Activated CD8-positive, alpha-beta memory T cell treated with anti-CD3 and anti-CD28 coated beads for 24 hours (primary cell): ENCODE measurements at places on chromosomes 11 and 22.

DNA sequence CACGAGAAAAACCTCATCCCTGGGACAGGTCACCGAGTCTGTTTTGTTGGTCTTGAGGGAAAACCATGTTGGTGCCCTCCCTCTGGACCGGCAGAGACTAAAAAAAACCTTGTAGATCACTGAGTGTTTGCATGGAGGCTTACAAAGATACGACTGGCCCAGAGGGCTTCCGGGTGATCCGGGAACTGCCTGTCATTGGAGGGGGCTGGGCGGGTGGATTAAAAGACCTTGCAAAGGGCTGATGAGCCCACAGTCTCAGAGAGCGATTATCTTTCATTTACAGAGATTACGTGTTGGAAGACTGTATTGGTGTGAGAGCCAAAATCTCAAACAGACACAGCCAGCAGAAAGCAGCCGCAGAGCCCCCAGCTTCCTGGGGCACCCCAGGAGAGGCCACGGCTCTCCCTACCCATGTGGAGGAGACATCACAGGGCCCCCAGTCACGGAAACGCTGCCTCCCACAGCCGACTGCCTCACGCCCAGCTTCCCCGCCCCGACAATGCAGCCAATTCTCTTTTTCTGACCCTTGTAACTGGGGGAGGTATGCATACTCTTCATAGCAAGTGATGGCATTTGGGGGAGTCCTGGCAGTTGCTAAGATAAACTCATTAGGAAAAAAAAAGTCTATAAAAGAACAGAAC lies 426.4 kb downstream of the CTTN start:
- DNase-seq = no peak

GRCh38 chr11:14905104-14906033 lies 13.3 kb upstream of the CYP2R1 start:
- DNase-seq = peak; percentile 89

GRCh38 chr11:34013898-34014571 lies 37.5 kb upstream of the CAPRIN1 start:
- no peak for DNase-seq

DNA sequence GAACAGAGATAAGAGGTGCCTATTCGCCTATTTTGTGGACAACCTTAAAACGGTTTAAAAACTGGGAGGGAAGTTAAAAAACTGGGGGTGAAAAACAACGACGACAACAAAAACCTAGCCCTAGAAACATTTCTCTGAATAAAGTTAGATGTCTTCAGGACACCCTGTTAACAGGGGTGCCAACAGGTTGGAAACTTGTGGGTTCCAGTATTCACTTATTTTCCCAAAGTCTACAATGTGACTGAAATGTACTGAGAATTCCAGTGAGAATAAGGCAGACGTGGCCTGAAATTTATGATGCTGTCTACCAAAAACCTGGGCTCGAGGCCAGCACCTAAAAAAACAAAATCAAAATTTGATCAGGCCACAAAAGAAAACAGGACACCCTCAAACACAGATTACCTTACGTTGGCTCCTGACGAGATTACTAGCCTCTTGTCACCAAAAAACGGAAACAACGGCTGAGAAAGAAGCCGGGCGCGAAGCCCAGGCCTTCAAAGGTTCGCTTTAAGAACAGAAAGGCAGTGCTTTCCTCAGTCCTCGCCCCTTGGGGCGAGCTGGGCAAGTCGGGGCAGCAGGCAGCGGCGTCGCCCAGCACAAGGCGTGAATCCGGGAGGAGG lies 906 bp downstream of the CCDC90B start:
- DNase-seq = no peak

DNA sequence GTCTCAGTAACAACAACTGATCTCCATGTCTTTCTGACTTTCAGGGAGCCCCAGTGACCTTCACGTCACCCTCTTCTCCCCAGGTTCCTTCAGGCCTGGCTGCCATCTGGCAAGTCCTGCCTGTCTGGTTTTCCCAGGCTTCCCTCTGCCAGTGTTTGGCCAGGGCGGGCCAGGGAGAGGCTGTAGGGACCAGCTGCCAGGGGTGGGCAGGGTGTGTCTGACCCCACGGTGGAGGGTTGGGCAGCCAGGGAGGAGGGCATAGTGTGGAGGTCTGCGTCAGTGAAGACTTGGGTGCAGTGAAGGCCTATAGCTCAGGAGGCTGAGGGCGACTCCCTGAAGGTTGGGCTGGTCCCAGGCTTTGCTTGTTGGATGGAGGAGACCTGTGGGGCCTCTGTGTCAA lies 11.9 kb upstream of the MRGPRX2 start:
- DNase-seq = no peak

DNA sequence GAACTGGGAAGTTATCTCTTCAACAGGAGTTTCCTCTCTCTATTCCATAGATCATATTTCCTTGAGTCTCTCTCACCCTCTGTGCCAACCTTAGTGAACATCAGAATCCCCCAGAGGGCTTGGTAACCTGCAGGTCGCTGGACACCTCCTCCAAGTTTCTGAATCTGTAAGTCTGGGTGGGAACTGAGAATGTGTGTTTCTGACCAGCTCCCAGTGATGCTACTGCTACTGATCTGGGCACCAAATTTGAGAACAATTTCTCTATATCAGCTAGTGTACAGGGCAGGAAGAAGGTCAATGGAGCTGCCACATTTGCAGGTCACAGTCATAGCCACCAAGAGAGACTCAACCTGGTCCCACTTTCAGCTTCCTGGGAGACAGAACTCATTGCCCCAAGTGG lies 62.9 kb downstream of the RCN1 start:
- DNase-seq = no peak

GRCh38 chr11:34458525-34458924 lies 19.8 kb downstream of the CAT start:
- DNase-seq = no peak

GRCh38 chr11:1451781-1452470 lies 34.7 kb downstream of the MOB2 start:
- DNase-seq = no peak

GRCh38 chr11:8527939-8528338 lies 66.1 kb downstream of the STK33 start:
- no peak for DNase-seq

DNA sequence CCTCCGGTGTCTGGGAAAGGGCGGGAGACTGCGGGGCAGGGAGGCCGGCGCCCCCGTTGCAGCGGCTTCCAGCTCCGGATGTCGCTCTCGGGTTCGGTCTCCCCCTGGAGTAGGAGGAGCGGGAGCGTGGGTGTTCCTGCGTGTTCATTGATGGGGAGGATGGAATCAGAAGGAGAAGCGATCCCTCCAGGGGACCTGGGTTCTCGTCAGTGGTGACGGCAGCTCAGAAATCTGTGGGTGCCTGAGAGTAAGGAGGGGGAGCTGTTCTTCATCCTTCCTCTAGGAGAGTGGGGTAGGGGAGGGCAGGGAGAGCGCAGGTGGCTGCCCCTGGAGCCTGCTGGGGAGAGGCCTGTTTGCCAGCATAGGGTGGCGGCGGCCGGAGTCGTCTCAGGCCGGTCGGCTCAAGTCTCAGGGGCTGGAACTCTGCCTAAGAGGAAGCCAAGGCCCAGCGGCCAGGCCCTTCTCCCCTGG lies 1.1 kb downstream of the UBASH3B start:
- DNase-seq = no peak

- DNase-seq = no peak
Observed at GRCh38 chr11:7635137-7635536, 38.2 kb downstream of the CYB5R2 start.

DNA sequence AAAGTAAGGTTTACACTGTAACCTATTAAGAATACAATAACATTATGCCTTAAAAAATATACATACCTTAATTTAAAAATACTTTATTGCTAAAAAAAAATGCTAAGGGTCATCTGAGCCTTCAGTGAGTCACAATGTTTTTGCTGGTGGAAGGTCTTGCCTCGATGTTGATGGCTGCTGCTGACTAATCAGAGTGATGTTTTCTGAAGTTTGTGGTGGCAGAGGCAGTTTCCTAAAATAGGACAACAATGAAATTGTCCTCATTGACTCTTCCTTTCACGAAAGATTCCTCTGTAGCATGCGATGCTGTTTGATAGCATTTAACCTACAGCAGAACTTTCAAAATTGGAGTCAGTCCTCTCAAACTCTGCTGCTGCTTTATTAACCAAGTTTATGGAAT lies 97.6 kb downstream of the FAT3 start:
- DNase-seq = no peak

DNA sequence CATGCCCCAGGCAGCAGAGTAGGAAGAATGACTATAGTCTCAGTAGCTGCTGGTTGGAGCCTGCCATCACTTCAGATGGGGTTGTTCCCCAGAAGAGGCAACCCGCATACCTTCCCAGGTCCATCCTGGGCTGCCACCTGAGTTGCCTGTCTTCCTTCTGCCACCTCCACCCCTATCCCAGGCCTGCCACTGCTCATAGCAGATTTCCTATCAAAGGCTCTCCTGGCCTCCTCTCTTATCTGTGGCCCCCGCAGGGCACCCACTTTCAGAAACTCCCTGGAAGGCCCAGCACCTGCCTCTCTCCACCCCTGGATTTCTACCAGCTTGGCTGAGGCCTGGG lies 649 bp upstream of the NR1H3 start:
- DNase-seq = no peak

GRCh38 chr22:26170795-26171580 lies 1.7 kb downstream of the SEZ6L start:
- DNase-seq = no peak

GRCh38 chr11:47434011-47434786 lies 8.0 kb upstream of the PSMC3 start:
- no peak for DNase-seq

DNA sequence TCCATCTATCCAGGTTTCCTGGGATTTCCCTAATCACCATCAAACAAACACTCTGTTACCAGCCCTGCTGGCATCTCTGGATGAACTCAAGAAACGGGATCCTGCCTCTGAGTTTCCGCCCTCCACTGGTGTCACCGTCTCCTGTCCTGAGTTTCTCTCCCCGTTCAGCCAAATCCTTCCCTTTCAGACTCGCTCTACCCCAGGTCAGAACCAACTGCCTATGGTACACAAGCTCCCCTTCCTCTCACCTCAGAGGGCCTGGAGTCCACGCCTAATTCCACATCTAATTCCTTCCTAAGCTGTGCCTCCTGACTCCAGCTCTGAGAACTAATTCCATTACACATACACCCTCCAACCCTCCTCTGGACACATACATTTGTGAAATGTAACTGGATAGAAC lies 96.1 kb downstream of the SHANK2 start:
- no peak for DNase-seq

- DNase-seq = no peak
Observed at GRCh38 chr22:45314054-45314721, 4.5 kb downstream of the FAM118A start.

DNA sequence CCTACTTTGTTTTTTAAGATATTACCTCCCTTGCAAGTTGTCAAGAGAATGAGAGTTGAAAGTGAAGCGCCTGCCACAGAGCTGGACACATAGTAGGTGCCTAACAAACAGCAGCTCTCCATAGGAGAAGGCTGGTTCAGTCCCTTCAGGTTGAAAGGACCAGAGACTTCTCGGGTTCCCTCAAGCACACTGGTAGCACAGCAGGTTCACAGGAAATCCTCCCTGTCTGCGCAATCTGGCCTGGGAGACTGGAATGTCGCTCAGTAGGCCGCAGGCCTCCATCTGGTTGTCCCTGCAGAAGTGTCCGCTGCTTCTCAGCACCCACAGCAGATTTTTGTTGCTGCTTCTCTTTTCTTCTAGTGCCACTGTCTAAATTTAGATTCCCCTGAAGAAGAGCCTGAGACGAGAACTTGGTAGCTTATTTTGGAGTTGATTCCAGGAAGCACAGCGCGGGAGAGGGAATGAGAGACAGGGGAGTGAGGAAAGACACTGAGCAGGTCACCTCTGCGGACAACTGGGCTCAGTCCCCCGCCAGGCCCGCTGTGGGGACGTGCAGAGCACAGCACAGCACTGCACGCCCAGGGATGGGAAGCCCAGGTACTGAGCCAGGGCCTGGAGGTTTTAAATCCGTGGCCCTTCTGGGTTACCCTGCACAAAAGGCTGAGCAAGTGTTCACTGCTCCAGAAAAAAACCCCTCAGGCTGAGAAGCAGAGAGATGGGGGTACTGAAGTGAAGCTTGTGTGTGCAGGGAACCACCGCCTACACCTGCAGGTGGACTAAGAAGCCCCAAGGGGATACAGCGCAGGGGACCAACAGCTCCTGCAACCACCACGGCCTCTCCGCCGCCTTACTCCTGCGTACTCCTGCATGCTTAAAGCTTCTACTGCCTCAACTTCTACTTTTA lies 31.6 kb downstream of the RBX1 start:
- DNase-seq = no peak

- no peak for DNase-seq
Observed at GRCh38 chr11:45093761-45094455, 52.5 kb upstream of the PRDM11 start.

GRCh38 chr11:92763336-92763735 lies 206.1 kb upstream of the MTNR1B start:
- no peak for DNase-seq

DNA sequence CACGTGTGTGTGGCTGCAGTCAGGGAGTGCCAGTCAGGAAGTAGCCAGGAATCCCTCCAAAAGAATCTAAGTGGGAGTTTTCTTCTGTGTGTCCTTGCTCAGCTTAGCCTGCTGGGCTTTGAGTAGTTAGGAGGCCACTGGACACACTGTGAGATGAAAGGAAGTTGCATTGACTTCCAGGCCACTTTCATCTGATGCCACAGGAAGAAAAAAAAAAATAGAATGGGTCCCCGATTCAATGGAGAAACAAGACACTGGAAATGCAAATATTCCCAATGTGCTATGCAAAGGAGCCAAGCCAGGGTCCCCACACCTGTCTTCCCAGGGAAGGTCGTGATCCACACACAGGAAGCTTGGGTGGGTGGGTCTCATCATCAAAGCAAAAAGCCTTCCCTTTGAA lies 95.6 kb upstream of the E2F8 start:
- no peak for DNase-seq

DNA sequence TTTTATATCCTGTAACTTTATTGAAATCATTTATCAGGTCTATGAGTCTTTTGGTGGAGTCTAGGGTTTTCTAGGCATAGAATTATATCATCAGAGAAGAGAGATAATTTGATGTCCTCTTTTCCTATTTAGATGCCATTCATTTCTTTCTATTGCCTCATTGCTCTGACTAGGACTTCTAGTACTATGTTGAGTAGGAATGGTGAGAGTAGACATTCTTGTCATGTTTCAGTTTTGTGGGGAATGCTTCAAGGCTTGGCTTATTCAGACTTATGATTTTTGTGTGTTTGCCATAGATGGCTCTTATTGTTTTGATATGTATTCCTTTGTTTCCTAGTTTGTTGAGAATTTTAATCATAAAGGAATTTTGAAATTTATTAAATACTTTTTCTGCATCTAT lies 1078.3 kb downstream of the FAM181B start:
- no peak for DNase-seq
